ENCODE measurements at places on chromosomes 13 and 19.
A peak's percentile ranks its signal among the peaks of the same experiment; 100 is the strongest.

GRCh38 chr19:15675560-15675959 is 2.7 kb downstream of the CYP4F12 start:
- DNase-seq: no peak

DNA sequence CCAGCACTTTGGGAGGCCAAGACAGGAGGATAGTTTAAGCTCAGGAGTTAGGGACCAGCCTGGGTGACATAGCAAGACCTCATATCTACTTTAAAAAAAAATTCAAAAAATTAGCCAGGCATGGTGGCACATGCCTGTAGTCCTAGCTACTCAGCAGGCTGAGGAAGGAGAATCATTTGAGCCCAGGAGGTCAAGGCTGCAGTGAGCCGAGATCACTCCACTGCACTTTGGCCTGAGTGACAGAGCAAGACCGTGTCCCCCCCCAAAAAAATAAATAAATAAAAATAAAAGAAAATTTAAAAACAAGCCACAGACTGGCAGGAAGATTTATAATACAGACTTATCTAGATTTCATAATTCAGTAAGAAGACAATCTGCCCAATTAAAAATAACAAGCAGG is 14.8 kb downstream of the PSPC1 start:
- DNase-seq: no peak

DNA sequence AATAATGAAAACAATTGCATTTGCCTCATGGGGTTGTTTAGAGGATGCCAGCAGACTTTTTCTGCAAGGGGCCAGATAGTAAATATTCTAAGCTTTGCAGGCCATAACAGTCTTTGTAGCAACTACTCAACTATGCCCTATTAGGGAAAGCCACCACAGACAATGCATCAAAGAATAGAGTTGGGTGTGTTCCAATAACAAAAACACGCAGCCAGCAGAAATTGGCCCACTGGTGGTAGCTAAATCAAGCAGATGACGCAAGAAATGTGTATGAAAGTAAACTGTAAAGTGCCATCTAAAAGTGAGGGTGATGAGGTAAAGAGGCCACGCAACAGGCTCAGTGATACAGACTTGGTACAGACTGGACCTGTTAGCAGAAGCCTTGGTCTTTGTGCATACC is 75.2 kb upstream of the SIAH3 start:
- no peak for DNase-seq

- no peak for DNase-seq
Measured at GRCh38 chr13:100899720-100900316, 225.2 kb upstream of the TMTC4 start.

- peak; percentile 56 for DNase-seq
Measured at GRCh38 chr13:30334663-30335386, 27.5 kb upstream of the KATNAL1 start.

- DNase-seq: no peak
Measured at GRCh38 chr19:17333611-17334413, 843 bp downstream of the ANO8 start.

DNA sequence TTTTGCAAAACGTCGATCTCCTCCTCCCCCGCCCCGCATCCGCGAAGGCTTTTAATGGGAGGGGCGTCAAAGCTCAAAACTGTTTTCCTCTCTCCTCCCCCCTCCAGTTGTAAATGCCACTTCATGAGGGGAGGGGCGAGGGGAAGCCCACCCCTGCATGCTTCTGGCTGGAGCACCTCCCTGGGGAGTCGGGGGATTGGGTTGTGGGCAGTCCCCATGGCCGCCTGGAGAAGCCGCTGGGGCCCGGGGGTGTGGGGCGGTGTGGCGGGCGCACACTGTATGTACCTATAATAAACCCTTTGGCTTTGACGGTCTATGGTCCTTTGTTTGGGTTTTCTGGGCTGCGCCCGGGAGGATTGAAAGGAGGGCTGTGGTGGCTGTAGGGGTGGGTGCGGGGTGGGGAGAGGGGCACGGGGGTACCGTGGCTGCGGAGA is 505 bp upstream of the SHKBP1 start:
- no peak for DNase-seq

GRCh38 chr19:10768936-10769335 is 51.1 kb downstream of the DNM2 start:
- no peak for DNase-seq

GRCh38 chr19:4911314-4911713 is 2.0 kb downstream of the UHRF1 start:
- no peak for DNase-seq

DNA sequence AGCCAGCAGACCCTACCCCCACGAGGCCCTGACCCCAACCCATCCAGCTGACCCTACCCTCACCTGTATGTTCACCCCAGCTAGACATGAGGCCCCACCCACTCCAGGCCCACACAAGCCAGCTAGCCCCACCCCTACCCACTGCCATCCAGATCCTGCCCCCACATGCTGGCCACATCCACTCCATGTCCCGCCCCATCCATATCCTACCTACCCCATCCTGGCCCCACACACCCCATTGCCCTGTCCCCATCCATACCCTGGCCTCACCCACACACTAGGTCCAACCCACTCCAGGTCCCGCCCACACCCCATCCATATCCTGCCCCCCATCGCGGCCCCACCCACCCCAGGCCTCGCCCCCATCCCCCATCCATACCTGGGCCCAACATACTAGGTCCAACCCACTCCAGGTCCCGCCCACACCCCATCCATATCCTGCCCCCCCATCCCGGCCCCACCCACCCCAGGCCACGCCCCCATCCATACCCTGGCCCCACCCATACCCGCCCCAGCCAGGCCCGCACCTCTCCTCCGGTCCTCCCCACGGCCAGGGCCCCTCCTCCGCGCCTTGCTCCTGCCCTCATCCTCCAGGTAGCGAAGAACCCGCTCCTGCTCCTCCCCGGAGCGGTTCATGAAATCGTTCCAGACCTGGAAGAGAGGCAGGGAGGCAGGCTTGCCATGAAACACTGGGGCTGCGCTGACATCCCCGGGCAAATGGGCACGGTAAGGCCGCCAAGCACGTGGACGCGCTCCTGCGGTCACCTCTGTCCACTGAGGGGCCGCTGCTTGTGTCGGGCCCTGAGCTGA is 7.2 kb downstream of the RNU6-9 start:
- DNase-seq: no peak

DNA sequence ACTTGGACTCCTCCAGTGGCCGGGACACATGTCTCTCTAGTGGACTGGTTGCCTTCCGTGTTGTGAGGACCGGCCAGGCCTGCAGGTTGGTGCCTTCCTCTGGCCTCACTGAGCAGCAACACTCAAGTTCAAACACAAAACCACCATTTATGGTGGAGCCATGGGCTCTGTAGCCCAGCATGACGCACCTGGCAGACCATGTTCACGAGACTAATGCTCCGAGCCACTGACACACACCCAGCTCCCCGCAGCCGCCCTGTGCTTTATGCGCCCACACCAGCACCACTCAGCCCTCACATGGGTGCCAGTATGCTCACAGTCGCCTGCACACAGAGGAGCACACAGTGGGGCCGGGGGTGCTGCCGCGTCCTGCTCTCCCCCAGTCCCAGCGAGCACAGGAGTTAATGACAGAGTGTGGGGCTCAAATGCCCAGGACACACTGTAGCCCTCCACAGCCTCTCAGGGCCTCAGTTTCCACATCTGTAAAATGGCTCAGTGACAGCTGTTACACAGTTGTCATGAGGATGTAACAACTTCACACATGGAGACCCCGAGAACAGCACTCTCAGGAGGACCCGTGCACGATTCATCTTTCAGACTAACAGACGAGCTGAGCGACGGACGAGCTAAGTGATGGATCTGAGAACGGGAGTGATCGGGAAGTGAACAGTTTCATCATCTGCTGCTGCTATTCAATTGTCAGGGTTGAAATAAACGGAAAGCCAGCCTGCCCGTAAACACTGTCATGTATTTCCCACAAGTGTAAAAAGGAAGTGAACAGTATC is 7.8 kb downstream of the GAS6 start:
- DNase-seq: no peak

DNA sequence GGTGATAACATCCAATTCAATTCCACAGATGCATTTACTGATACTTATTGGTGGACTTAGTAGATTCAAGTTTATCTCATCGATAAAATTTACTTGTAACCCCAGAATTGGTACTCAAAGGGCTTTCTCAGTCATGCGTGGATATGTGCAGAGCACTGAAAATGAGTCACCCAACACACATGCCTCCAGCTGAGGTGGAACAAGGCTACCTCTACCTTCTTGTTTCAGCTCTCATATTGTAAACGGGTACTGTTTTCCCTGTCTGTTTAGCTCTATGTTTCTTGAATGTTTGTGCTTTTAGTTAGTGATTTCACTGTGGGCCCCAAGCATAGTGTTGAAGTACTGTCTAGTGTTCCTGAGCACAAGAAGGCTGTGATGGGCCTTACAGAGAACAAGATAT is 1.5 kb downstream of the LRRC63 start:
- no peak for DNase-seq
